A549 (cell line): ENCODE measurements at places on chromosomes 13 and 19. TPM values are rescaled to one million over a fixed set of nuclear protein-coding genes. Genes with fewer than 3 reads are reported as not detected.
A peak's percentile ranks its signal among the peaks of the same experiment; 100 is the strongest.

DNA sequence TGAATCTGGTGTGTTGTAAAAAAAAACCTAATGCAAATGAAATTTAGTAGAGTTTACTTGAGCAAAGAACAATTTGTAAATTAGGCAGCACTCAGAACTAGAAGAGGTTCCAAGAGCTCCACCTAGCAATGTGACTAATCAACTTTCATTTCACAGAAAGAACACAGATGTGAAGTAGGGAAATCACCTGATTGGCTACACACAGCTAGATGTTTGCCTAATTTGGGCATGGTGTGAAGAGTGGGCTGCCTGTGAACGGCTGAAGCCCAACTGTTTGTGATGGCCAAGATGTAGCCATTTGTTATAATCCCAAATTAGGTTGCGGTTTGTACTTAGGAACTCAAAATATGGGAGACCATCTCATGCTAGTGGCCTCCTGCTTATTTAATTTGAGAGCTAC is 724.4 kb upstream of the SLITRK5 start:
- no peak for DNase-seq

GRCh38 chr19:18875726-18876125 is 20.2 kb downstream of the CERS1 start:
- DNase-seq, result no peak

GRCh38 chr19:13905634-13906520 is at the start of the genes BRME1 and CC2D1A:
BRME1 (minus strand) TSS chr19:13906117; CDS start chr19:13904892, 1,225 bp downstream.
CC2D1A (plus strand) TSS chr19:13906201; CDS start chr19:13906442, 241 bp downstream.
- peak; percentile 87 for DNase-seq

- DNase-seq, result no peak
Measured at GRCh38 chr19:51621178-51621577, 9.0 kb downstream of the SIGLEC5 start.

DNA sequence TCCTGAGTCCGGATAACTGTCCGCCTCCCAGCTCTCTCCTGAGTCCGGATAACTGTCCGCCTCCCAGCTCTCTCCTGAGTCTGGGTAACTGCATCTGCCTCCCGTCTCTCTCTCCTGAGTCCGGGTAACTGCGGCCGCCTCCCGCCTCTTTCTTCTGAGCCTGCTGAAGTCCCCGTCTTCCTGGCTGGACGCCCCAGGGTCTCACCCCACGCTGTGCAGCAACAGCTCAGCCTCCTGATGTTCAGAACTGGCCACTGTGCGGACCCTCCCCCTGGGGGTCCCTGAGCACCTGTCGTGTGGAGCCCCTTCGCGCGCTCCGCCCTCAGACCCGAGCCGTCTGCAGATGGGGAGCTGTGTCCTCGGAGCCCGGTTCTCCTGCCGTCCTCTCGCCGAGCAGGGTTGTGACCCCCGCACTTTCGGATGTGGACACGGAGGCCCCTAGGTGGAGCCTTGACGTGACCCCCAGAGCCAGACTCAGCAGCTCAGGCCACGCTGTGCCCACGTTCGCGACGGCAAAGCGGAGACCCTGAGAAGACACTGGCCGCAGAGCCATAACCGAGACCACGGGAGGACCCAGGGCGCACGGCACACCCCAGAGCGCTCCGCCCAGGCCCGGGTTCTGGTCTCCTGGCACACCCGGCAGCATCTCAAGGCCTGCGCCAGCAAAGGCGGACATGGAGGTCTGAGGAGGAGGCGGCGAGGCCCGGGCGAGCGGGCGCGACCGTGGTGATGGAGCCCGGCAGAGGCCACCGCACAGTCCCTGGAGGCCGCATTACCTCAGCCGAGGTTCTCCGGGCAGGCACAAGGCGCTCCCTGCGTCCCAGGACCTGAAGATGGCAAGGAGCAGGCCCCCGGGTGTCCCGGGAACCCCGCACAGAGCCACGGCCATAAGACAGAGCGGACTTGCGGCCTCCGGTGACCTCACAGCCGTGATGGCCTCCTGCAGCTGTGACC is 15.9 kb downstream of the SBNO2 start:
- no peak for DNase-seq

- no peak for DNase-seq
Measured at GRCh38 chr19:38661136-38661535, 13.7 kb downstream of the ACTN4 start.

GRCh38 chr13:43304945-43305344 is 281.6 kb downstream of the DNAJC15 start:
- peak; percentile 1 for DNase-seq

DNA sequence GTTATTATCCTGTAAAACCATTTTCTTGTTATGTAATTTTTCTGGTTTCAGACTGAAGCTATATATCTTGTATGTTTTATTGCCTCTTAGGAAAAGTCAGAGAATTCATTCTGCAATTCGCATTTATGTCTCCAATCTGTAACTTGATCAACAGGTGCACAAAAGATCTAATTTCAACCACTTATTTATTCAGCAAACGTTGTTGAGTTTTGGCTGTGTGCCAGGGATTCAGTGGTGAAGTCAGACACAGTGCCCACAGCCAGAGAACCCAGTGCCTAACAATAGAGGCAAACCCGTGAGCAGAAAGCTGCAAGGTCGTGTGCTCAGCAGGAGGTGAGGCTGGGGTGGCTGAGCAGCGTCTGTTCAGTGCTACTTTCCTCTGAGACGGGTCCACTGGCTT is 119.5 kb upstream of the MCF2L start:
- no peak for DNase-seq

DNA sequence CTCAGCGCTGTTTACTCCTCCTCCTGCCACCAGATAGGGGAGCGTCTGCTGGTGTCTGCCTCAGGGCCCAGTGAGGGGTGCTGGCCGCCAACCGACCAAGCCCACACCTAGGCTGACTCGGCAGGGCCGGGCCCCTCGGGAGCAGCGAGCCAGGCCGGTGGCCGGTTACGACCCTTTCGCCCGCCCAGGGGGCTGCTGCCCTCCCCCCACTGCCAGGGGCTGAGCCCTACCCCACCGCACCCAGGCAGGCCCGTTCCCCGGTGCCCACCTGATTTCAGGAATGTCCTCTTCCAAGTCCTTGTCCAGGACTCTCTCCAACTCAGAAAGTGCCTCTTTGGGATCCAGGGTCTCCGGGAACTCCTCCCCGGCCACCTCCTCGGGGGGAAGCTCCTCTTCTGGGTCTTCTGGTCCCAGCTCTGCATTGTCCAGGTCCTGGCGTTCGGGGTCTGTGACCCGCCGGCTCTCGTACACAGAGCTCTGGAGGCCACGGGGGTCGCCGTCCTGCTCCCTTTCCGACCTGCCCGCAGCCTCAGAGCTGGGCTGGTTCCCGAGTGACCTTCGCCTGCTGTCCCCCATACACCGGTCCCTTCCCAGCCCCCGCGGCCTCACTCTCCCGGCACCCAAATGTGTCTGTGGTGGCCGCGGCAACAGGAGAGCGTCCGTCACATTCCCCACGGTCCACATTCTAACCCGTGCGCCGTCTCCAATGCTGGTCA is 31.0 kb upstream of the MIER2 start:
- no peak for DNase-seq

GRCh38 chr13:30957258-30957943 is 24.9 kb downstream of the TEX26 start:
- no peak for DNase-seq

PEPD gene
- 85.3 to 100 TPM (median 95.5 TPM) in 3 replicates for polyA plus RNA-seq

CD177 gene
- 0.05 to 0.09 TPM in 2 of 3 replicates, not detected in the other for polyA plus RNA-seq

TLE6 gene
- 4.2 to 5.4 TPM (median 5.1 TPM) in 3 replicates for polyA plus RNA-seq

CGB8 gene
- 2.0 to 2.7 TPM (median 2.4 TPM) in 3 replicates for polyA plus RNA-seq

EPS8L1 gene
- polyA plus RNA-seq, result 3.5 to 3.8 TPM (median 3.7 TPM) in 3 replicates

PNMA8A gene
- 14.9 to 17.2 TPM (median 15.4 TPM) in 3 replicates for polyA plus RNA-seq
